ENCODE measurements at places on chromosomes 12 and 14. TPM values are rescaled to one million over a fixed set of nuclear protein-coding genes. Genes with fewer than 3 reads are reported as not detected.

The SERPINA5 gene
- not detected for total RNA-seq

The CMA1 gene
- total RNA-seq = not detected

The KRT82 gene
- not detected for total RNA-seq

The MUCL1 gene
- not detected for total RNA-seq

The FLRT2 gene
- total RNA-seq = not detected
